ENCODE measurements at places on chromosomes 11 and 22. TPM values are rescaled to one million over a fixed set of nuclear protein-coding genes. Genes with fewer than 3 reads are reported as not detected.
A peak's percentile ranks its signal among the peaks of the same experiment; 100 is the strongest.

- no peak for DNase-seq
Measured at GRCh38 chr11:72309074-72309598, 65.2 kb upstream of the PHOX2A start.

DNA sequence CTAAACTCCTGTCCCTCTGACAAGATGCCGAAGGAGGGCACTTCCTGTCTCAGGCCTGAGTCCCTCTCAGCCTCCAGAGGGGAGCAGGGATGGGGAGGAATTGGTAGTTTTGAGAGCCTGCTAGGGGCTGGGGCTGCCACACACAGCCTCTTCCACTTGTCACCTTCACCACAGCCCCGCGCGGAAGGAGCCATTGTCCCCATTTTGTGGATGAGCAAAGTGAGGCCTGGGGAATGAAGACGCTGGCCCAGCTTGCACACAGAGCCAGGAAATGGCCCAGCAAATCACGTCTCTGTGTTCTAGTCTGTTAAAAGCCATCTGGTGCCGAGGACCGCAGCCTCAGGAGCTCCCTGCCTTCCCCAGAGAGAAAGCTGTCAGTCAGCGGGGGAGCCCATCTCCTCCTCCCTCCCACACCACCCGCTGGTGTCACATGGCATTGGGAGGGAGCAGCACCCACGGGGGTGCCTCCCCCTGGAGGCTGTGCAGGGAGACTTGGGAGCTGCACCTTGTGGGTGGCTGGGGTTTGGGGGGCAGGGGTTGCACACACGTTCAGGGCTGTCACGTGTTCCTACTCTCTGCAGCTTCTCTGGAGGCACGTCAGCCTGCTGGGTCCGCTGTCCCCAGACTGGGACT, 34.6 kb downstream of the RASD2 start:
- DNase-seq = no peak

DNA sequence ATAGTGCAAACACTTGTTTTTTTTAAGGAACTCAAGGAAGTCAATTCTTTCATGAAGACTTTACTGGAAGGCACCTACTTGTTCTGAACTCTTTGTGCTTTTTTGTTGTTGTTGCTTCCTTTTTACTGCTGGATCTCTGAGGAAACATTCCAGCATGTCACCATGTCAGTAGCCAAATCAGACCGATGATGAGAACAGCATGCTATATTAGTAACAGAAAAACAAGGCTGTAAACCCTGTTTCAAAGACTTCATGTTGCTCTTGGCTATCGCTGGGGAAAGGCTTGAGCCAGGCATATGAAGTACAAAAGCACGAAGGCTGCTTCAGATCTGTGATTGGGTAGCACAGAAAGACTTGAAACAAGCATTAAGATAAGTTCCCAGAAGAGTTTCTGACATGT, 125.6 kb upstream of the SLC5A12 start:
- DNase-seq = peak; percentile 49

NUP98 gene
- 55.1 TPM for total RNA-seq

ADSL gene
- 115 TPM for total RNA-seq

DNA sequence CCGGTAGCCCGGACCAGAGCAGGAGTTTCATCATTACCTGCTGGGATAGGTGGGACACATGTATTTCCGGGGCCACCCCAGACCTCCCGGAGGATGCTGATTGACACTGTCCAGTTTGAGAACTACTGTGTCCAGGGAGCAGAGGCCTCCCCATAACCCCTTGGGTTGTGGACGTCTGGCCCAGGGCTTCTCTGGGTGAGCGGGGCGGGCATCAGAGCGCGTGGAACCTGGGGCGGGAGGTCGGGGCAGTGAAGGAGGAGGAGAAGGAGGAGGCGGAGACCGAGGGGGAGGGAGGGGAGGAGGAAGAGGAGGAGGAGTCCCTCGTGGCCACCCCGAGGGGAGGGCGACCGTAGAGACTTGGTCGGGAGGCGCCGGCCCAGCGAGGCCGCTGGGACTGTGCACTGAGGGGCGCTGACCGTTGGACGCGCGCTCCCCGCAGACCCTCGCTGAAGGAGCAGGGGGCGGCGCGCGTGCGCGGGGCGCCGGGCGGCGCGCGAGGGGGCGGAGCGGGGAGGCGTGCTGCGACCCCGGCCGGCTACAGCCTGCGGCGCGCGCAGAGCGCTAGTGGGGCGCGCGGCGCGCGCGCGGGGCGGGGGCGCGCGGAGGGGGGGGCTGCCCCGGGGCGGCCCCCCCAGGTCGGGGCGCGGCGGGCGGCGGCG, at the start of gene GRK3:
Gene GRK3 (plus strand): TSS at position 356 of the 659 bp plus-strand sequence. CDS start 366 bp downstream, outside the sequence.
- DNase-seq = peak; percentile 76

TRIM51 gene
- not detected for total RNA-seq

- no peak for DNase-seq
Measured at GRCh38 chr11:120839846-120840402, 184.0 kb upstream of the TBCEL start.

DNA sequence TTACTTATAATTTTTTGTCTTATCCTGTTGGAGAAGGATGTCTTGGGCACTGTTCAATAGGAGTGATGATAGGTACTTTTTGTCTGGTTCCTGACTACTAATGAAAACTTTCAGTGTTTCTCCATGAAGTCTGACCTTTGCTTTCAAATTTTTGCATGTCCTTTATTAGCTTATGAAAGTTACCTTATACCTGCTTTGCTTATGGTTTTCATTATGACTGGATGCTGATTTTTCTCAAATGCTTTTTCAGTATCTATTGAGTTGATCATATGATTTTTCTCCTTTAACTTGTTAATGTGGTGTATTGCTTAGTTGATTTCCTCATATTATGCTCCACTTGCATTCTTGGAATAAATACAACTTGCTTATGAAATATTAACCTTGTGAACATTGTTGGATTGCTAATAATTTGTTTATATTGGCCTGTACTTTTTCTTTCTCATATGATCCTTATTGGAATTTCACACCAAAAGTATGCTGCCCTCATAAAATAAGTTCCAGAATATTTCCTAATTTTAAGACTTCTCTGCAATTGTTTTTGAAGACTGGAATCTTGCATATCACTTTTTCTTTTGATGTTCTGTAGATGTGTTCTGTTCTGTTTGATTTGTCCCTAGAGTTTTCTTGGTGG, 85.0 kb upstream of the SC5D start:
- DNase-seq = no peak

TKFC gene
- total RNA-seq = 28.5 TPM

GRCh38 chr11:127445476-127445875, 444.9 kb upstream of the KIRREL3 start:
- DNase-seq = no peak

- DNase-seq = no peak
Measured at GRCh38 chr11:60338053-60338452, 11.0 kb downstream of the MS4A6E start.

GRCh38 chr11:78801161-78801884, 226.7 kb upstream of the NARS2 start:
- DNase-seq = peak; percentile 52

OR5A1 gene
- total RNA-seq = not detected

CLTCL1 gene
- 20.5 TPM for total RNA-seq

GVQW3 gene
- 13.6 TPM for total RNA-seq

- peak; percentile 46 for DNase-seq
Measured at GRCh38 chr22:27090611-27091011, 433.2 kb downstream of the MIAT start.

ART1 gene
- total RNA-seq = not detected

GRCh38 chr11:350723-351255, 18.5 kb upstream of the B4GALNT4 start:
- peak; percentile 14 for DNase-seq

KCNQ1 gene
- total RNA-seq = 10.4 TPM

TRIM48 gene
- total RNA-seq = not detected

Measured in uterus (tissue), 4 donors.